Activated B cell treated with CpG ODN at 0.5 μM for 24 hours (primary cell): ENCODE measurements at places on chromosomes 12 and 14. TPM values are rescaled to one million over a fixed set of nuclear protein-coding genes. Genes with fewer than 3 reads are reported as not detected.

MED6 gene
- 50.5 and 57.0 TPM in 2 replicates for total RNA-seq

MANSC1 gene
- 0.86 and 1.5 TPM in 2 replicates for total RNA-seq

DNA sequence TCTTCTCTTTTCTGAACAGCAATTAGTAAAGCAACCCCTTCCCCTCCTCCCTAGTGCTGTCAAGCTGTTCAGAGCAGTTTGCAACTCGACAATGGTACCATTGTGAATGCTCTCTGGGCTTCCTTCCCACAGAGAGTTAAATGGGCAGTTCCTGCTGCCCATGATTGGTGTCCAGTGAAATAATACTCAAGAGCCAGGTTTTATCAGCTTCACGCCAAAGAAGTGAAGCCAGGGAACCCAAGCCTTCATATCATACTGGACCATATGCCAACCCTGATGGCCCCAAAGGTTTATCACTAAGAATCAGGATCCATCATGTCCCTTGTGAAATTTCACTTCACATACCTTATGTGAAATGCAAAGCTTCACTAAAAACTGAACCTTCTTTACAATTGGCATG, 24.7 kb downstream of the INSM2 start:
- no peak overlapping the region for H3K27ac ChIP-seq
- no peak overlapping the region for H3K4me3 ChIP-seq
- no peaks in the 10 kb centered on the region for H3K27me3 ChIP-seq
- no peak for DNase-seq

- no peaks in the 10 kb centered on the region for H3K27me3 ChIP-seq
- H3K36me3 ChIP-seq: peaks cover 14% of the 10 kb centered on the region
- no peaks in the 10 kb centered on the region for H3K4me1 ChIP-seq
- DNase-seq: no peak
- no peak overlapping the region for H3K27ac ChIP-seq
- no peak overlapping the region for H3K4me3 ChIP-seq
These were observed 13.3 kb downstream of the INF2 start for GRCh38 chr14:104702673-104703072.
